ENCODE measurements at places on chromosomes 6 and 20.

DNA sequence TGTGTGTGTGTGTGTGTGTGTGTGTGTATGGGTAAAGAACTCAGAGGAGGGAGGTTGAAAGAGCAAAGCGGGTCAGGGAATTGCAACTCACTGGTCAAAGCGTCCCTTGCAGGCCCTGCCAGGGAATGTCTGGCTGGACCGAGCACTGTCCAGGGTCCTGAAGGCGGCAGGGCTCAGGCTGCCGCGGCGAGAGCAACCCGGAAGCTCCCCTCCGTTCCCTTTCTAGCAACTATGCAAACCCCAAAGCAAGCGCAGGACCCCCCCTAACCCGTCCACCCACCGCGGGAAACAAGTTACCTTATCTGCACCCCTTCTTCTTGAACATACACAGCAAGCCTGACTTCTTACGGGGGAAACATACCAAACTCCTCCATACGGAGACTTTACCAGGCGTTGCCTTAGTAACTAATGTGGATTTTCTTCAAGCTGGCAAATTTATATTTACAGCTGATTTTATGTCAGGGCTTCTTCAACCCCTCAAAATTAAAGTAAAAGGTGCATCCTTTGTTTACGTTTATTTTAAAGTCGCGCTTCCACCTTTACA lies 538 bp upstream of the GRM1 start:
- DNase-seq = no peak

DNA sequence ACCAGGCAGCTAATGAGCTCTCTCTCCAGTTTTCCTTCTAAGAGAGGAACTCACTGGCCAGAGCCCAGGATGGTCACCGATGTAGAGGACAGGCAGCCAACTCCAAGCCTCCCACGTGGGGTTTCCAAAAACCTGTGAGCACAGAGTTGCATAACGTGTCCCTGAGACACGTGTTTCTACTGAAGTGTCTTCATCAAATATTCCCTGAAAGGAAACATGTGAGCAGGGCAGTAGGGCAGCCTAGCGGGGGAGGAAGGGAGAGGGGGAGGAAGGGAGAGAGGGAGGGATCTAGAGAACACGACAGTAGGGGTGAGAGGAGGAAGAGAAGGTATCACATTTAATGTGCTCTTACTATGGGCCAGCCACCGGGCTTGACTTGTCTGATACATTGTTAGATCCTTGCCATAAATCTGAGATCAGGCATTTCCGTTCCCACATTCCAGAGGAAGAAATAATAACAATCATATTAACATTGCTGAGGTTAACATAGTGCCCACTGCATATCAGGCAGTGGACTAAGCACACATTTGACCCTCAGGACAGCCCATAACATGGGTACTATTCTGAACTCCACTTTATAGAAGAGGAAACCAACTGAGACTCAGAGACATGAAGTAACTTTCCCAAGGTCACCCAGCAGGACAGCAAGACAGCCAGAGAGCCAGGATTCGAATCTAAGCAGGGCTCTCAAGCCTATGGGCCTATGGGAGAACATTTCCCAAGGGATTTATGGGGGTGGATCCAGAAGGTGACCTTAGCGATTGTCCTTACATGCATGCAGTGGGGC lies 4.5 kb upstream of the SYS1 start:
- DNase-seq = no peak

- no peak for DNase-seq
Measured at GRCh38 chr6:37877373-37878149, 58.0 kb downstream of the ZFAND3 start.

DNA sequence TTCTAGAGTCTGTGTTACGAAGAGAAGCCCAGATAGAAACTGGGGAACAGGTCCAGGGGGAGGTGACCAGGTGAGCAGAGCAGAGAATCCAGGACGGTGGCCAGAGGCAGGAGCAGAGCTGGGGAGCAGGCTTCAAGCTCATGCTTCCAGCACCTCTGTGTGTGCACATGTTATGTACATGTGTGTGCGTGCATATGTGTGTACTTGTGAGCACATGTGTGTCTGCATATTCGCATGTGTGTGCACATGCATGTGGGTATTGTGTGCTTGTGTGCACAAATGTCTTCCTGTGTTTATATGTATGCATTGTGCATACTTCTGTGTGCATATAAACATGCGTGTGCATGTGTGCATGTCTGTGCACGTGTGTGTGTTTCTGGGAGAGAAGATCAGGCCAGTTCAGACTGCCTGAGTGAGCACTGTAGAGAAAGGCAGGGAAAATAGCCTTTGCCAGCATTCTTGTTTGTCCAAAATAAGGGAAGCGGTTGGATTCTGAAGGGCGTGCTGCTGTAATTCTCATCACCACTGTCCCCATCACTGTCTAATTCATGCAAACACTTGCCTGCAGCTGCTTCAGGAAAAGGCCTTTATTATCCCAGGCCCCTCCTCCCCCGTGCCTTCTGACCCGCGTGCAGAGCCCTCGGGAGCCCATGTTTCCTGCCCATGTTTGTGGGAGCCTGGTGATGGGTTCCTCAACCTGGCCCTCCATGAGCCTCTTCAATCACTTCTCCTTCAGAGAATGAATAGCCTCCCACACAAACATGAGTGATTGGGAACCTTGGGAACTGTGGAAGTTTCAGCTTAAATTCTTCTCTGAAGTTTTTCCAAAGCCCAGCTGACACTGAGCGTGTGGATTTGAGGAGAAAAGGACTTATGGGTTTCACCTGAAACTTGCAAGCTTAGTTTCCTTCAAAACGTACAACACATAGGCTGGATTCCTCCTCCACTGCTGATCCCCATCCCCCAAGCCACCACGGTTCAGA lies 161.7 kb upstream of the AFDN start:
- DNase-seq = no peak

GRCh38 chr6:68326762-68327161 lies 308.3 kb upstream of the ADGRB3 start:
- no peak for DNase-seq

DNA sequence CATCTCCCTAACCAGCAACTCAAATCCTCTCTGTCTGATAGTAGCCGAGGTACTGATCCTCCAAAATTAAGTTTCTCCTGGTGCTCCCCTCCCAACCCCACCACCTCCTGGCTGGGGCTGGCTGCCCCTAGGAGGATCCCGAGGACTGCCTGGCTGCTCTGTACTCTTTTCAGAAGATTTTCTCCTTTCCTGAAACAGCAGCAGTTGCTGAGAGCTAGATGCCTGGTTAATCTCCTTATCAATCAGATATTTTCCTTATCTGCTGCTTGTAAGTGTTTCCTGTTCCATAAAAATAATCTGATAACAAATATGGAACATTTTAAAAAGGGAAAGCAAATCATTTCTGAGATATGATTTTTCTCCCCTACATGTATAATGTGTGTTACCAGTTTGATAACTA lies 52.8 kb downstream of the ZMYND8 start:
- no peak for DNase-seq

GRCh38 chr6:40791004-40791403 lies 203.8 kb upstream of the LRFN2 start:
- DNase-seq = no peak
